SK-N-MC (cell line): ENCODE measurements at places on chromosomes 16 and 17.

GRCh38 chr16:49921791-49922456 lies 66.0 kb upstream of the ZNF423 start:
- DNase-seq = no peak

DNA sequence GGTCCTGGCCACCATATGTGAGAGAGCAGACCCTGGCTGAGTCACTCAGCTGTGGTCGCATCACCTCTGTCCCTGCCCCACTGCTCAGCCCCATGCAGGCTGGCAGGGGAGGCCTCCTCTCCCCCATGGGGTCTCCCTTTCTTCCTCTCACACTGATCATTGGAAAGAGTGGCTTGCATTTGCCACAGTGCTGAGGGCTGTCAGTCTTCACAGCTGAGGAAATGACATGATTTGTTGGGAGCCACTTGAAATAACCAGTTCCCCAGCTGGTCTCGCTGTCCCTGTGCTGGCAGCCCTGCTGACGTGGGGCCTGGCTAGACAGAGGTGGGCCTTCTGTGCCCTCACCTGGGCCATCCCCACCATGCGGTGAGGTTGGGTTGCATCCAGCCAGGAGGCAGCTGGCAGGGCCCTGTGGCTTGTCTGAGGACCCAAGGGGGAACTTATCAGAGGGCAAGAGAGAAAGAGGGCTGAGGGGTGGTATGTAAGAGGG lies 30.1 kb upstream of the MED9 start:
- DNase-seq = no peak

DNA sequence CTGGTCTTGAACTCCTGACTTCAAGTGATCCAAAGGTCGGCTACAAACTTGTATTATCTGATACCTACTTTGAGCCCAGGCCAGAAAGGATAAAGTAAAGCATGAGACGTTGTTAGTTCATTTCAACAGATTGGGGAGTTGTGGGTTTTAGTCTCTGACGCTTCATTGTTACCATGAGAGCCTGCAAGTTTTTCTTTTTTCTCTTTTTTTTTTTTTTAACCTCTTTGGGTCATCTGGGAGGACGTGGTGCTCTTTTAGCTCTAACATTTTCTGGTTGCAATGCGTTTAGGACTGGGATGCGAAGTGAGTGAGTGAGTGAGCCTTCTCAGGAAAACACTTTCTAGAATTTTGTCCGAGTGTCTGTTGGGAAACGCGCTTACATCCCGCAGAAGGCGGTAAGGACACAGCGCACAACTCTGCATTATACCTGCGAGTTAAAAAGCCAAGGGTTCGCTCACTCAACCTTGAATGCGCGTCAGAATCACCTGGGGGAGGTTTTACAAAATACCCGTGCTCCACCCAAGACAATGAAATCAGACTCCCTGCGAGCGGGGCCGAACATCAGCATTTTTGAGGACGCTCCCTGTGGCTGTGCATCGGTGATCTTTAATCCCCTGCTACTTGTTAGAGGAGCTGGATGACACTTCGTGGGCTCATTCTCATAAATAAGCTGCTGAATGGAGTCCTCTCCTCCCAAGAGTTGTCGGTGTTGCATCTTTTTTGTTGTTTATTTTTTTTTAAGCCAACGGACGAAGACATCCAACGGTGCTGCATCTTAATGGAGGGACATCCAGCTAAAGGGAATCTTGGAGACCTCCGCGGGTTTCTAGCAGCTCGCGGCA lies 629 bp upstream of the RNF135 start:
- DNase-seq = no peak

DNA sequence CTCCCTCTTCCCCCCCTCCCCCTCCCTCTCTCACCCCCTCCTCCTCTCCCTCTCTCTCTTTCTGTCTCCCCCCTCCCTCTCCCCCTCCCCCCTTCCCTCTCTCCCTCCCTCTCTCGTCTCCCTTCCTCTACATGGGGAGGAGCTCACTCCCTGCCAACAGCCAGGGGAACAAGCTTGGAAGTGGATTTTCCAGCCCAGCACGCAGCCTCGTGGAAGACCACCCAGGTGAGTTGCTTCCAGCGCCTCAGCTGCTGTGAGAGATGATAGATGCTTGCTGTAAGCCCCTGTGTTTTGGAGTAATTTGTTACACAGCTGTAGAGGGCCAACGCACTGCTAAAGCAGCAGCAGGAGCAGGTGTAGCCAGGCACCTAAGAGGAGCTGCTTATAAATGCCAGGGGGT lies 20.8 kb downstream of the ACTG1 start:
- no peak for DNase-seq

DNA sequence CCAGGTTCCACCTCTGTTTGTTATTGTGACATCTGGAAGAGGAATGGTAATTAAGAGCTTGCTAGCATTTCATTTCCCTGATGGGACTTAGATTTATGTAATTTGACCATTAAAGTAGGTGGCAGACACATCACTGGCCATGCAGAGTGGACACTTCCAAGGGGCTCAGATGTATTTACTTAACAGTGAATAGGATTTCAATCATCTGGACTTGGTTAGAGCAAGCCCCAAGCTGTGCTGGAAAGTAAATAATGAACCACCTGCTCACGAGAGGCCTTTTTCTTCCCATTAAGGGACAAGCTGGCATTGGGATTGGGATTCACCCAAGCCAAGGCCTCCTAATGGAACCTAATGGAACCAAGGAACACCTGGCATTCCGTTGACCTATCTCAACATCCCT lies 395.3 kb downstream of the HS3ST4 start:
- DNase-seq = no peak

GRCh38 chr17:75417054-75417580 lies 11.6 kb upstream of the GRB2 start:
- no peak for DNase-seq

DNA sequence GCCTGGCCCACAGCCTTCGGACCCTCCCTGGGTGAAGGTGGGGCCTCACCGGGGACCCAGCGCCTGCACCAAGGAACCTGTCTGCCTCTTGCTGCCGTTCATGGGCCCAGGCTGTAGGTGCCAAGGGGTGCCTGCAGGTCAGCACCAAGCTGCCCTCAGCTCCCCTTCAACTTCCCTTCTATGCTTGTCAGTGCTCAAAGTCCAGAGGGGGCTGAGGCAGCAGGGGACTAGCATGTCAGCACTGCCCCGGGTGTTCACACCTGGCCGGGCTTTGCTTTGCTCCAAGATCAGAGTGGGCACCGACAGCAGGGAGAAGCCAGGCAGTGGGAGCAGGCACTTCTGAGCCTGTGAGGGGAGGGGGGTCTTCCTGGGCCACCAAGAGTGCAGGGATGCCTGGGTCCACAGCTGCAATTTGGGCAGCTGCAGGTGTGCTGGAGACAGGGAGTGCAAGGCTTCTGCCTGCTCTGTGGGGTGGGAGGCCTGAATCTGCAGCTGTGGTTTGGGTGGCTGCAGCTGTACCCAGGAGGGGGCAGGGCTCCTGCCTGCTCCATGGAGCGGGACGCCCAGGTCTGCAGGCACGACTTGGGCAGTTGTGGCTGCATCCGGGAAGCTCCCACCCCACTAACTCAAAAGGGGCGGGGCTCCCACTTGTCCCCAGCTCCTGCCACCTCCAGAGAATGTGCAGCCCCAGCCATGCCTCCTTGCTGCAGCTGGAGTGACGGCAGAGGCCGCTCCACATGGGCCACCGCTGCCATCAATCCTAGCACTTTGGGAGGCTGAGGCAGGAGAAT lies 27.6 kb upstream of the PRM1 start:
- DNase-seq = no peak
